Fibroblast of lung (primary cell): ENCODE measurements at places on chromosomes 4 and X. TPM values are rescaled to one million over a fixed set of nuclear protein-coding genes. Genes with fewer than 3 reads are reported as not detected.

GRCh38 chr4:106618956-106619355 is 250.4 kb upstream of the GIMD1 start:
- no peaks in the 10 kb centered on the region for H3K36me3 ChIP-seq
- no peak overlapping the region for H3K27ac ChIP-seq
- no peak for DNase-seq
- no peaks in the 10 kb centered on the region for H3K27me3 ChIP-seq
- no peaks in the 10 kb centered on the region for H3K4me1 ChIP-seq
- no peak overlapping the region for H3K4me3 ChIP-seq

DNA sequence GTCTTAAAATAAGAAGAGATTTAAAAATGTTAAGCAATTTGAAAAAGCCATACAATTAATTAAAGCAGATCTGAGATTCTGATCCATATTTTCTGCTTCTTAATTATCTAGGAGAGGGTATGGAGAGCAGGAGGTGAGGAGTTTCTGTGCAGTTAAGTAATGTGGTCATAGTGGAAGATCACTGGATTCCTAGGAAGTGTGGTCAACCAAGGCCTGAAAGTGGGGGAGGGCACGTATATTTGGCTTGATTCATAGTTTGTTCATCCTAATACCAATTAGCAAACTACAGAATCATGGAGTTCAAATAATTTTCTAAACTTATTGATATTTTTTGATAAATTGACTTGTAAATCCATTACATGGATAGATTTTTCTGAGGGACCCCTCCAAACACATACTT is 768.3 kb downstream of the RAPGEF2 start:
- no peaks in the 10 kb centered on the region for H3K4me1 ChIP-seq
- H3K4me3 ChIP-seq: no peak overlapping the region
- no peak for DNase-seq
- H3K27ac ChIP-seq: no peak overlapping the region
- H3K27me3 ChIP-seq: no peaks in the 10 kb centered on the region

GRCh38 chr4:46219872-46220271 is 96.0 kb upstream of the GABRG1 start:
- H3K27me3 ChIP-seq: no peaks in the 10 kb centered on the region
- H3K27ac ChIP-seq: no peak overlapping the region
- H3K4me1 ChIP-seq: no peaks in the 10 kb centered on the region
- no peaks in the 10 kb centered on the region for H3K36me3 ChIP-seq
- no peak for DNase-seq

- H3K27ac ChIP-seq: no peak within 1 kb of the TSS
- H3K4me1 ChIP-seq: peaks cover 2% of the 10 kb centered on the region
- no peaks in the 10 kb centered on the region for H3K36me3 ChIP-seq
- peaks cover 23% of the 10 kb centered on the region for H3K27me3 ChIP-seq
These were observed at the start of gene FHIP1A for GRCh38 chr4:151408630-151409469. Gene FHIP1A (plus strand): TSS chr4:151409176. CDS start chr4:151566260, 157,084 bp downstream.

DNA sequence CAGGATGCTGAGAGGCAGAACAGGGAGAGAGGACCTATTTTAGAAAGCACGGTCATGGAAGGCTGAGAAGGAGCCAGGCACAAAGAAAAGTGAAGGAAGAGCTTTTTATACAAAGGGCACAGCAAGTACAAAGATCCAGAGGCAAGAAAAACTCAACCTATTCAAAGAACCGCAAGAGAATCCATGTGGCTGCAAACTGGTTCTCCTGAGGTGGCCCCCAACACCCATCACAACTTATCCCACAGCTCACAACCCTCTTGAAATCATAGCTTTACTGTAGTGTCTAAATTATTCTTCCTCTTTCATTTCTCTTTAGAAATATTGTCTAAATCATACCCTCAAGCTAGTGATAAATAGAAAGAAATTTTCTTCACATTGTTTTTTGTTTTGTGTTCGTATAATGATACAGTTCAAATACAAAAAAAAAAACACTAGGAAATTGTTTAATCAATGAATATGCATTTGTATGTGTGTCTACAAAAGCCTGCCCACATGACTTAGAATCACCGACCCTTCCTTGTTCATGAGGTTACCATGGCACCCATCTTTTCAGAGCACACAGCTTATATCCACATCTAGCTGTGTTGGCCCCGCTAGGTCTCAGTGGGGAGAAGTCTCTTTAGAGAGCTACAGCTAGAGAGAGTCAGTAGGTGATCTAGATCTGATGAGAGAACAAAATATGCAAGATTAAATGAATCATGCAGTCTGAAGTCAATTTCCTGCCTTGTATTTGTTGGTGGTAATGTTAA is 126.9 kb upstream of the DCLK2 start:
- H3K4me3 ChIP-seq: no peak overlapping the region
- no peaks in the 10 kb centered on the region for H3K27me3 ChIP-seq
- no peak for DNase-seq
- H3K27ac ChIP-seq: no peak overlapping the region
- no peaks in the 10 kb centered on the region for H3K4me1 ChIP-seq

GRCh38 chr4:159269956-159270355 is 167.1 kb downstream of the RAPGEF2 start:
- no peaks in the 10 kb centered on the region for H3K36me3 ChIP-seq
- no peak overlapping the region for H3K27ac ChIP-seq
- DNase-seq: no peak
- no peaks in the 10 kb centered on the region for H3K27me3 ChIP-seq
- H3K4me1 ChIP-seq: peaks cover 23% of the 10 kb centered on the region

GRCh38 chr4:108144451-108144850 is 24.3 kb downstream of the LEF1 start:
- DNase-seq: no peak
- H3K36me3 ChIP-seq: no peaks in the 10 kb centered on the region
- H3K27ac ChIP-seq: no peak overlapping the region

PHOX2B gene
- total RNA-seq: not detected in 2 replicates

DNA sequence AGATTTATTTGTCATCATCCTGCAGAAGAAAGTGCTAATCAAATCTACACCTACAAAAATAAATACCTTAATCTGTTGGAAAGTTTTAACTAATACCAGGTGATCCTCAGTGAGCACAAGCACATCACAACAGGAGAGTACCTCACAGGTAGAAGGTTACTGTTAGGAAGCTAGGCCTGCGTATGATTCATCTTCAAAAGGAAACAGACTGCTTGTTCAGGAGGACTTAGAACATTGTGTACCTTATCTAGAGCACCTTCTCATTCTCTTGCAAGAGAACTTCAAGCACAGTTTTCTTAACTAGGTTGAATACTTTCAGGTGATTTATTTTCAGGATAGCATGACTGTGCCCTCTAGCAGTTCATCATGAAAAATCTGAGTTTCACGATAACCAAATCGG is 54.2 kb downstream of the MND1 start:
- no peak for DNase-seq
- no peak overlapping the region for H3K4me3 ChIP-seq
- no peaks in the 10 kb centered on the region for H3K27me3 ChIP-seq
- no peaks in the 10 kb centered on the region for H3K4me1 ChIP-seq
- H3K36me3 ChIP-seq: no peaks in the 10 kb centered on the region

- H3K36me3 ChIP-seq: no peaks in the 10 kb centered on the region
- H3K27me3 ChIP-seq: no peaks in the 10 kb centered on the region
- no peak overlapping the region for H3K4me3 ChIP-seq
- H3K27ac ChIP-seq: no peak overlapping the region
- H3K4me1 ChIP-seq: no peaks in the 10 kb centered on the region
These were observed 20.2 kb downstream of the RAB9B start for GRCh38 chrX:103811858-103812257.

AFM gene
- total RNA-seq: not detected in 2 replicates

PPP4R3C gene
- total RNA-seq: not detected in 2 replicates

DNA sequence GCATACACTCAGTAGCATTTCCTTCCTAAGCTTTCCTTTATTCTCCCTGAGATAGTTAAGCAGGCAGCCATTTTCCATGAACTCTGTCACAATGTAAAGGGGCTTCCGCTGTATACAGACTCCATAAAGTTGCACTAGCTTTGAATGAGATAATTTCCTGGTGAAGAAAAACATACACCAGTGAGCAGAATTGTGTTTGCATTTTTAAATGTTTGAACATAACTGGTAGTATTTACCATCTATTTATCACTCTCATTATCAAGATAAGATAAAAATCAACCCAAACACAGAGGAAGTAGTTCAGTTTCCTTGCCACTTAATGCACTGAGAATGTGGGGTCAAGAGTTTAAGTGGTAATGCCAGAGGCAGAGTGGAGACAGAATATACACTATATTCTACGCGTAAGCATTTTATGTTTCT is 54.1 kb downstream of the TXK start:
- H3K4me1 ChIP-seq: no peaks in the 10 kb centered on the region
- no peaks in the 10 kb centered on the region for H3K36me3 ChIP-seq
- H3K27me3 ChIP-seq: no peaks in the 10 kb centered on the region

DNA sequence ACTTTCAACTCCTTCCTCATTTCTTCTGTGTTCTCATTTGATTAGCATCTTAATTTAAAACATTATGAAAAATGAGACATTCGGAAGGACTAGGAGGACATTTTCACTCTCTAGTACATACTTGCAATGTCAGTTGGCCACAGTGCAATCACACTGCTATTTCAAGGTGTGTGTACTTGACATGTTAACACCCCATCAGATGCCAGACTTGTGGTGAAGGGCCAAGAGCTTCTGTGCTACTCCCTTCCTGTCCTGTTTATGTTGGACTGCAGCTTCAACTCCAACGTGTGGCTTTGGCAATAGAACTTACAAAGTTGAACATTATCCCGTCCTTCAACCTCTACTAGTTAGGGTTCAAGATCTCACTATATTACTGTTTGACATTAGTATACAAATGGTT is 221.0 kb downstream of the PALLD start:
- H3K4me1 ChIP-seq: peaks cover 9% of the 10 kb centered on the region
- peak; percentile 58 for DNase-seq
- no peaks in the 10 kb centered on the region for H3K27me3 ChIP-seq
- H3K4me3 ChIP-seq: no peak overlapping the region
- no peaks in the 10 kb centered on the region for H3K36me3 ChIP-seq

DNA sequence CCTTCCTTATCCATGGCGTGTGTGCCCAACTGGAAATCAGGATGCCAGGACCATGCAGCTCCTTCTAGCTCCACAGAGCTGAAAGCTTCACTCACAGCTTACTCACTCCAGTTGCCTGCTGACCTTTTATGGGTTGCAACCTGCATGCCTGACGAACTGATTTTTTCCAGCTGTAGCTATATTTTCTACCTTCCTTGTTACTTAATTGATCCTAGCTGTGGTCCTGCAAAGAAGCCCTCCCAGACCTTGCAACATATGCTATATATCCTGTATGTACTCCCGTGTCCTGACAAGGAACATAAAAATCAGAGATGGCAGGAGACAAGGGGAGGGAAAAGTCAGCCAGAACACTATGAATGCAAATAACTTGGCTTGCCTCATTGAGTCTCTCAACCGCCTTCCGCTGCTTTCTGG is 135.3 kb upstream of the LDB2 start:
- H3K36me3 ChIP-seq: no peaks in the 10 kb centered on the region
- no peaks in the 10 kb centered on the region for H3K27me3 ChIP-seq
- peak; percentile 53 for DNase-seq
- H3K27ac ChIP-seq: no peak overlapping the region
- H3K4me1 ChIP-seq: peaks cover 8% of the 10 kb centered on the region
- no peak overlapping the region for H3K4me3 ChIP-seq

GRCh38 chrX:56802428-56802827 is 73.4 kb downstream of the NBDY start:
- no peak for DNase-seq
- no peaks in the 10 kb centered on the region for H3K4me1 ChIP-seq
- H3K4me3 ChIP-seq: no peak overlapping the region
- H3K27me3 ChIP-seq: no peaks in the 10 kb centered on the region

GAGE13 gene
- not detected in 2 replicates for total RNA-seq

GPR119 gene
- total RNA-seq: not detected in 2 replicates

DNA sequence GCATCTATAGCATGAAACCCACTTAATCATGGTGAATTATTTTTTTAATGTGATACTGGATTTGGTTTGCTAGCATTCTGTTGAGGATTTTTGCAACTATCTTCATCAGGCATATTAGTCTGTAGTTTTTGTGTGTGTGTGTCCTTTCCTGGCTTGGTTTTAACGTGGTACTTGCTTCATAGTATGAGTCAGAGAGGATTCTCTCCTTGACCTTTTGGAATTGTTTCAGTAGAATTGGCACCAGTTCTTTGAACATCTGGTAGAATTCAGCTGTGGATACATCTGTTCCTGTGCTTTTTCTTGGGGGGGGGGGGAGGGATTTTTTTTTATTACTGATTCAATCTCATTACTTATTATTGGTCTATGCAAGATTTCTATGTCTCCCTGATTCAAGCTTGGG is 232.0 kb upstream of the KLF8 start:
- H3K36me3 ChIP-seq: no peaks in the 10 kb centered on the region
- no peak overlapping the region for H3K27ac ChIP-seq
- H3K4me3 ChIP-seq: no peak overlapping the region
- no peaks in the 10 kb centered on the region for H3K4me1 ChIP-seq

GRCh38 chr4:95190751-95191436 is 357.9 kb downstream of the UNC5C start:
- no peaks in the 10 kb centered on the region for H3K36me3 ChIP-seq
- DNase-seq: peak; percentile 20
- no peak overlapping the region for H3K27ac ChIP-seq

VCX gene
- not detected in 2 replicates for total RNA-seq

DNA sequence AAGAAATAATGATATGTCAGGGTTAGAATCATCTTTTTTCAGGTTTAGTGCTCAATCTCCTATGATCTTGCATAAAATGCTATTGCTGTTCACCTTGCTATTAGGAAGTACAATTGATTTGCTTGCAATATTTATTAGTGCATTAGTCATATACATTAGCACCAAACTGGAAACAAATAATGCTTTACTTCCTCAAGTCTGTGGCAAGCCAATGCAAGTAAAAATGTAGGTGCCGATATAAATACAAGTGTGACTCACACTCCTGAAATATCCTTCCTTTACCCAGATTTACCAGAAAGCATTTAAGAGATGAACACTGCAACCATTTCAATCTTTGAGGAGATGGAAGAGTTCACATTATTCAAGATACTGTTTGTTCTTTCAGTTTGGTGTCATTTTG is 1487.7 kb upstream of the ADGRL3 start:
- no peak overlapping the region for H3K27ac ChIP-seq
- no peak overlapping the region for H3K4me3 ChIP-seq
- no peaks in the 10 kb centered on the region for H3K4me1 ChIP-seq
- H3K27me3 ChIP-seq: no peaks in the 10 kb centered on the region

DNA sequence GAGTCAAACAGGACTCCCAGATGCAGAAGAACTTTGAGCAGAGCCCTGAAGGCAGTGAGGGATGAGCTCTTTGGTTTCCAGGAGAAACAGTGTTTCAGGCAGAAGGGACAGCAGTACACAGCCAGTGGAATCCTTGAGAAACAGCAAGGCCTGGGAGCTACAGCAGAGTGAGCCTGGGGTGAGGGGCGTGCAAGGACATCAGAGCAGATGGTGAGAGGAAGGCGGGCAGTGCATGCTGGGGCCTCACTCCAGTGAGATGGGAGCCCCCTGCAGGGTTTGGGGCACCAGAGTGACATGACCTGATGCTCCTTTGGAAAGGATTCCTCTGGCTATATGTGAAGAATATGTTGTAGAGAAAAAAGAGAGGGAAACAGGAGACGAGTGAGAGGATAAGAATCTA is 98.1 kb upstream of the EGFL6 start:
- H3K27me3 ChIP-seq: no peaks in the 10 kb centered on the region
- H3K4me1 ChIP-seq: peaks cover 4% of the 10 kb centered on the region
- no peak overlapping the region for H3K4me3 ChIP-seq
- DNase-seq: no peak
- H3K27ac ChIP-seq: peak overlapping the region; percentile 23

GRCh38 chr4:176262243-176262642 is 6.8 kb downstream of the ASB5 start:
- peaks cover 7% of the 10 kb centered on the region for H3K4me1 ChIP-seq
- no peak overlapping the region for H3K27ac ChIP-seq
- no peak overlapping the region for H3K4me3 ChIP-seq
- H3K36me3 ChIP-seq: no peaks in the 10 kb centered on the region
- no peak for DNase-seq

RBMXL3 gene
- not detected in 2 replicates for total RNA-seq

AADAT gene
- 2.6 and 3.5 TPM in 2 replicates for total RNA-seq

PABPC1L2B gene
- total RNA-seq: not detected in 2 replicates

GRCh38 chrX:108362026-108362425 is 76.2 kb downstream of the COL4A6 start:
- H3K36me3 ChIP-seq: no peaks in the 10 kb centered on the region
- no peaks in the 10 kb centered on the region for H3K4me1 ChIP-seq
- no peak overlapping the region for H3K4me3 ChIP-seq
